ENCODE measurements at places on chromosomes 12 and 14.

DNA sequence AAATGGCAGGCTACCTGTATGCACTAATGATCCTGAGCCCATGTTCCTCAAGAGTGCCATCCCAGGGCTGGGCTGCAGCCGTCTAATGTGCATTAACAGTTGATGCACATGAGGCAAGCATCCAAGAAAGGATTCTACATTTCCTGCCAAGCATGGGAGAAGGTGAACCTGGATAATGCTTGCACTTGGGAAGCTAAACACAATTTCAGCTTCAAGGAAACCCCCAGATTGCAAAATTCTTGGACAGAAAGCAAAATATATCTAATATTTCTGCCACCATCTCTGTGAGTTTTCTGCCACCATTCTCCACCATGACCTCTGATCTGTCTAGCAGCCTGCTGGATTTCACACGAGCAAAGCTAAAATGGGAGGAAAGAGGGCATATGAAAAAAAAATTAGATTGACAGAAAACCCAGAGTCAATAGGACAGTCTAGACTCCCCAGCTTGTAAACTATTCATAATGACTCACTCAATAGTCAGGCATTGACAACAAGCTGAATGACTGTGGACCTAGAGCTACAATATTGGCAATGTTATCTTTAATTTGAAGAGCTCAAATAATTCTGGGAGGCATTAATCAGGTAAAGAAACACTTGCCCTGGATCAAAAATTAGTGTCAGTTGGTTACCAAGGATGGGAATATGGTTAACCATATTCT is 91.9 kb upstream of the BCL2L14 start:
- DNase-seq: no peak

DNA sequence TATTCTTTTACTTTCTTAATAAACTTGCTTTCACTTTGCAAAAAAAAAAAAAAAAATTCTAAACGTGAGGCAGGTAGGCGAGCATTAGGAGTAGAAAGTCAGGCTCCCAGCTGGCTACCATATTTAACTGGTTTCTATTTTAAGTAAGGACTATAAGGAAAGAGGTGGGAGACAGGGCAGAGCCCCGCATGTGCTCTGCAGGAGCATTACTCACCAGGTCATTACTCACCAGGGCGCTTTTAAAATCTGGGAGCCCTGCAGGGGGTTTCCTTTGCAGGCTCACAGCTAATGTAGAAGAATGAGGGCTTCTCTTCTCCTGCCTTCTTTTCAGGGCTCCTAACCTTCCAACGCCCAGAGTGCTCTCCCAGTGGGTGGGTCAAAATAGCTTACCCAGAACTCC is 14.0 kb upstream of the DPF3 start:
- no peak for DNase-seq

DNA sequence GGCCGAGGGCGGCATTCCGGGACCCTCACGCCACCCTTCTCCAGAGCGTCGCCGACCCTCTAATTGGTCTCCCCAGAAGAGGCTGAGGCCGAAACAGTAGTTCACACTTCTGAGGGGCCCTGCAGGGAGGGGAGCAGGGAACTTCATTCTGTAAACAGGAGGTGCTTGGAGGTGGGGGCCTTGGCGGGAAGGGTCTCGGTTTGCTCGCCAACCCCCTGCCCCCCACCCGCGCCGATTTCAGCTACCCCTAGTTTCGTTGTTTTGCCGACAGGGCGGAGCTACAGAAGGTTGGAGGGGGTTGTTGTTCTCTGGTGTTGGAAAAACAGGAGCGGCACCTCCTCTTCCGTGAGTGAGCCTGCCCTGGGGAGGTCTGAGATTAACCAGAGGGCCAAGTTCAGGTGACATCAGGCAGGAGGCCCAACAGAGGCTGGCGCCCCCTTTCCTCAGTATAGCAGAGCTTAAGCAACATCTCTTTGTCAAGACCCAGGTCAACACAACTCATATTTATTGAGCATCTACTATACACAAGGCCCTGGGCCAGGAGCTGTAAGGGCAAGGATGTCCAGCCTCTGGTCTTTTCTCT is 682 bp downstream of the ERBB3 start:
- DNase-seq: no peak

DNA sequence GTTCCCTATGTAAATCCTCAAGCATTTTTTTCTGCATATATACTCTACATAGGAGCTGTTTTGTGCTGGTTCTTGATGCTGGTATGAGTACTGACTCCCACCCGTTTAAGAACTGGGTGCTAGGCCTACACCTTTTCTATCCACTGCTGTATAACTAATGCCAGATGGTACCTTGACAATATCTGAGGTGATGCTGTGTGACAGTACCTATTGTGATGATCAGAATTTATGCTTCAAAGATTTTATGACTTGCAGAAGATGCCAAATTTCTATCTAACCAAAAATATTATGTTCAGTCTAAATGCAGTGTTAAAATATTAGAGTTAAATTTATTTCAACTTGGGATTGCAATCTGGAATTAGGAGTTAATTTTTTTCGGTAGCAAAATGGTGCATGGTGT is 272.3 kb upstream of the NOVA1 start:
- DNase-seq: no peak

DNA sequence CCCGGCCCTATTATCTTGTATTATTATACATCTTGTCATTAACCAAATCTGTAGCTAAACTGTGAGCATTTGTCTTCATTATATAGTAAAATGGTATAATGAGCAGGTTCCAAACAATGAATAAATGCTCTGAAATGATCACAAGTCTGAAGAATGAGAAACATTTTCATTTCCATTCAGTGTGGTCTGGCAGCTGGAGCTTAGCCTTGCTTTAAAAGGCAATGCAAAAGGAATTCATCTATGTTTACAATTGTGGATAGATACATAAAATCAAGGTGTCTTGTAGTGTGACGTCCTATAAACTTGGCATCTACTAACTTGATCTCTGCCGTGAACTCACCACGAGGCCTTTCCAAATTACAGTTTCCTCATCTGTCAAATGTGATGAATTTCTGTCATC is 168.3 kb downstream of the RMST start:
- DNase-seq: no peak

DNA sequence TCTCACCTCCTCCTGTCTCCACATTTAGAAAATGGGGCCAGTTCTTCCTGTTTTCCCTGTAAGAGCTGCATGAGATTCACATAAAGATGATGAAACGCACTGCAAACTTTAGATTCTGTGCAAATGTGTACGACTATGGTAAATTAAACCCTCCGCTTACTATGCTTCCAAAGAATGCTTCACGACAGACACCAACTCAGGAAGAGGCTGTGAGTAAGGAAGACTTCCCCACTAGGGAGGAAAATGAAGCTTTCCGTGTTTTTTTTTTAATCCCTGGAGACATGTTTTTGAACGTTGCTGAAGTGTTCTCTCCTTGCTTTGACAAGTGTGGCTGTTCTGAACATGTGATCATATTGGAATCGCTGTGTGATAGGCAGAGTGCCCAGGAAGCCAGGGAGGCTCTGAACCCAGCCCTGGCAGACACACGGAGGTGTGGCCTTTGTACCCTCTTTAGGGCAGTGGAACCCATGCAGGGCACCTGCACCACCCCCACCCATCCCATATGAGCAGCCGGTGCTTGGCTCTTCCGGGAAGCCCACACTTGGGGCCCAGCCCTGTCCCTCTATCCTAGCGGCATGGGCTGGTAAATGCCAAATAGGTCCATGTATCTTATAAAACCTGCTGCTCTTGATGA is 7.5 kb upstream of the SYNE3 start:
- no peak for DNase-seq

GRCh38 chr12:47819896-47820630 is at the start of gene HDAC7:
Gene HDAC7, minus strand, starts transcription at chr12:47819903. Its CDS starts 118 bp downstream, at chr12:47819785.
- peak; percentile 88 for DNase-seq

GRCh38 chr12:10140001-10140400 is 10.0 kb upstream of the CLEC7A start:
- peak; percentile 38 for DNase-seq
